ENCODE measurements at places on chromosomes 4 and X.

DNA sequence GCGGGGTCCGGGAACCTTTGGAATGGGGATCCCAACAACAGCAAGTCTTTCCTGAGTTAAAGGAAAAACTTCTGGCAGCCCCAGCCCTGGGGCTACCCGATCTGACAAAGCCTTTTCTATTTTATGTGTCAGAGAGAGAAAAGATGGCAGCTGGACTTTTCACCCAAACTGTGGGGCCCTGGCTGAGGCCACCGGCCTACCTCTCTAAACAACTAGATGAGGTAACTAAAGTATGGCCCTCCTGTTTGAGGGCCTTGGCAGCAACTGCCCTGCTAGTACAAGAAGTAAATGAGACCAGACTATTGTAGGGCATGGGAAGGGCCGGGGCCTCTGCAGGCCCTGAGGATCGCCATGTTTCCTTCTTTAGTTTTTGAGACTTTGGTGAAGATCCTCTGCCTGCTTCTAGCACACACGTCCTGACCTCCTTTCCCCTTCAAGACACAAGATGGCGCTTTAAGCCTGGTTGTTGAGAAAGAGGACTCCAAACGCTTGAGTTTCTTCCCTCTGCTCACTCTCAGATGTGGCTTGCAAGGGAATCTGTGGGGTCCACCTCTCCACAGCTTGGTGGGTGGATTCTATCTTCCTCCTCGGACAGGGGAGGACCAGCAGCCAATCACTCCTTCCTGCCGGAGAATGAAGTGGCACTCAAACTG lies 18.5 kb upstream of the DRD5 start:
- DNase-seq: no peak
- no peaks in the 10 kb centered on the region for H3K4me1 ChIP-seq
- H3K36me3 ChIP-seq: no peaks in the 10 kb centered on the region
- H3K27ac ChIP-seq: no peak overlapping the region

DNA sequence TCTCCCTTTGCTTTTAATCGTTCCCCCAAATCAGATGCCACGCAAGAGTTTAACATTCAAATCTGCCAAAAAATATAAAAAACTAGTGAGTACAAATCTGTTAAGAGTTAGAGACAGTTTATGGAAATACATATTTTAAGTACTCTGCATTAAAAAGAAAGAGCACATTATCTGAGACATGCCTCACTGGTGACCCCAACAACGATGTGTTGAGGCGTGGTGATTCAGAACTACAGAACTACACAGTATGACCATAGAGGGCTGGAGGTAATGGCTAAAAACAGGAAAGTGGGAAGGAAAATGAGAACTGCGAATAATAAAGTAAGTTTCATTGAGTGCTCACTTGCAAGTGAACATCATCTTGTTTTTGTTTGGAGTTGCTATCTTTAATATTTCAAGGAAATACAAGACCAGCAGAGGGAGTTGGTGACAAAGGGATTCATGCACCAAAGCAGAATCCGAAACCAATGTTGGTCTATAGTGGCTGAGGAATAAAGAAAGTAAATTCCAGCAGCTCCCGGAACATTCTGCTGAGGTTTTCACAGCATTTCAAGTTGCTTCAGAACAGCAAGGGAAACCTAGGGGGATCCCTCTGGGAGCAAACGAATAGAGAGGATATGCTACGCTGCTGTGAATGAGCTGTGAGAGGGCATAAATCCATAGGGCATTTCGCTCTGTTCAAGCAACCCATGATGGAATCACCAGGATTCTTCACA lies 92.2 kb downstream of the DCHS2 start:
- no peaks in the 10 kb centered on the region for H3K36me3 ChIP-seq
- no peaks in the 10 kb centered on the region for H3K4me1 ChIP-seq
- no peak overlapping the region for H3K4me3 ChIP-seq
- peaks cover 42% of the 10 kb centered on the region for H3K27me3 ChIP-seq
- DNase-seq: no peak

DNA sequence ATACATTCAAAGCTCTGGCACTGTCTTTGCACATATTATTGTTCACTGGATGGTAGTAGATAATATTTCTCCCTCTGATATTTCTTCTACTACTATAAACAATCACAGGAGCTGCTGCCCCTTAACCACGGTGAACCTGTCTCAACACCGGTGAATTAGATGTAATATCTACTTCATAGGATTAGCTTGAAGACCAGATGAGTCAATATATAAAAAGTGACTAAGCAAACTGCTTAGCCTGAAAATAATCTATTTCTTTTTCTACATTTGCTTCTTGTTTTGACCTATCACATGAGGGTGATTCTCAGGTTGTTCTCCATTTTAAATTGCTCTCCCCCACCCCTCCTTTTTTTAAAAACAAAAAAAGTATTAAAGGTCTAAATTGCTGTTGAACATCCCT lies 645.5 kb downstream of the ANKRD50 start:
- no peak for DNase-seq
- peaks cover 7% of the 10 kb centered on the region for H3K4me1 ChIP-seq
- H3K27ac ChIP-seq: peak overlapping the region; percentile 24
- H3K4me3 ChIP-seq: no peak overlapping the region
- H3K27me3 ChIP-seq: no peaks in the 10 kb centered on the region
- peaks cover 14% of the 10 kb centered on the region for H3K36me3 ChIP-seq

DNA sequence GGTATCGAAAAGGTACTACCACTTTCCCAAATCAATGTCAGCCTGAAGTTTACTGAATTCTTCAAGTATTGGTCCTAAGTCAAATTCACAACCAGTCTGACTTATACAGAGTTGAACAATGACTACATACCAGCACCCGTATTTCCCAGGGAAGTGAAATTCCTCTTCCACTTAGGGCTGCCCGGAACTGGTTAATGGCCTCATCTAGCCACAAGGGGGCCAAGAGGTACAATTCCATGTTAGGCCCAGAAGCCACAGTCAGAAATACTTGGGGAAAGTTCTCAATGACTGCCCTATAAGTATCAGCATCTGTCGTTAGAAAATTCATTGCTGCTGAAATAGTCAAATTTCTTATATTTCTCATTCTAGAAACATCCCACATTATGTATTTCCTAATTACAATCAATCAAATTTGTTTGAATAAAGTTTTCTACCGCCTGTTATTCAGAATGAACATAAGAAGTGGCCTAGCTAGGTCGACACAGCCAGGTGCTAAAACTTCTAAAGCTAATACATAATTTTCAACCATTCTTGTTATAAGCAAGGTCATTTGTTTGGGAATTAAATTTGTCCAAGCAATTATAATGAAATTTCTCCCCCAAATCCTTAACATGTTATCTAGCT lies 5.6 kb upstream of the PCDH7 start:
- H3K4me1 ChIP-seq: peaks cover 12% of the 10 kb centered on the region
- no peak overlapping the region for H3K4me3 ChIP-seq
- no peak for DNase-seq
- H3K36me3 ChIP-seq: peaks cover 8% of the 10 kb centered on the region
- no peaks in the 10 kb centered on the region for H3K27me3 ChIP-seq
- no peak overlapping the region for H3K27ac ChIP-seq

- DNase-seq: no peak
- H3K4me1 ChIP-seq: no peaks in the 10 kb centered on the region
- no peak overlapping the region for H3K27ac ChIP-seq
- H3K4me3 ChIP-seq: no peak overlapping the region
- peaks cover 6% of the 10 kb centered on the region for H3K27me3 ChIP-seq
Observed at GRCh38 chrX:113001836-113002235, 161.2 kb upstream of the AMOT start.

DNA sequence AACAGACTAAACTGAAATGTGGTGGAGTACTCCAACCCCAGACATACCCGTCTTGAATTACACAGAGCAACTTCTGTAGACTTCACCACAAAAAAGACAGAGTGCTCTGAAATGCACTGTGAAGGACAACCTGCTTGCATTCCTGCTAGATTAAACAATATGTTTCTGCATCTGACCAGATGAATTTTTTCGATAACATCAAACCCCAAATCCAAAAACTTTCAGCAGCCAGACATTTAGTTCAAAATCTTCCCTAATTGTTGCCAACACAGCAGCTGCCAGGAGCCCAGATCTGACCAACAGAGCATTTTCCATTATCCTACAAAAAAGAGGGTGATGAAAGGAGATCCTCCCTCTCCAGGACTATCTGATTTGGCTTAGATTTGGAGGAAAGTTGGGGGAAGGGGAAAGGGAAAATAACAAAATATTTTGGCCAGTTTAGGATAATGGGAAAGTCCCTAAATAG lies 356.5 kb downstream of the PDGFC start:
- H3K4me1 ChIP-seq: peaks cover 39% of the 10 kb centered on the region
- peaks cover 3% of the 10 kb centered on the region for H3K36me3 ChIP-seq
- H3K27ac ChIP-seq: peak overlapping the region; percentile 86
- no peaks in the 10 kb centered on the region for H3K27me3 ChIP-seq
- DNase-seq: no peak

DNA sequence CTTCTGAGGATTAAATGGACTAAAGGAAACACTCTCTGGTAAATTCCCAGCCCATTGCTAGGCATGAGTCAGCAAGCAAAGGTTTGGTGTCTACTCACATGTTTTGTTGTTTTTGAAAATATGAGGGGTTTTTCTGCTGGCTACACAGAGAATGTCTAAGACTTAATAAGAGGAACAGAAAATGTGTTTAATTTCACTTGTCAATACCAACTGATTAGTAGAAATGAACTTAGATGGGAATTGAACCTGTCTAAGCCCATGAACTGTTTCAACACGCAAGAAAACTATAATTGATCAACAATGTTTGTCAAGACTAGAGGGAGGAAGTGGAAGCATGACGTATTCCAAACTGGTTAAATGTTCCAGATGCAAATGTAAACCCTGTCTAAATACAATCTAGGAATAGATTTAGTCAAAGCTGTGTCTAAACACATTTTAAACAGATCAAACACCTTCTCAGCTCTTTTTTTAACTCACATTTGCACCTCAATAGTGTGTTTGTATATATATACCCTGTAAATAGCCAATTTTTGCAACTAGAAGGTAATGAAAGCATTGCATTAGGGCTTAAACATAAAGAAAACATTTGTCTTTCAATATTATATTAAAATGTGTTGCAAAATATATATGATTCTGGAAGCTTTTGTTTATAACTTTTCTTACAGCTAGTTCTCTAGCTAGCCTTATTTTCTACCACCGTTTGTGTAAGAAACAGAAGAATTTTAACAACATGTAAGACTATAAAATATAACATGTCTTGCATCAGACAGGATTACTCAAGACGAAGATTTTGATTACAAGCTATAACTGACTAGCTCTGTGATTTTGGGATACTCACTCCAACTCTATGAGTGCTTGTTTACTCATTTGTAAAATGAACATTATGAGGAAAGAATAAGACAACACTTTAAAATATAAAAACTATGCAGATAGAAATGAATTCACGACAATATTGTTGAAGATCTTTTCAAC lies 607.8 kb downstream of the FSTL5 start:
- no peaks in the 10 kb centered on the region for H3K27me3 ChIP-seq
- no peak overlapping the region for H3K4me3 ChIP-seq
- peak overlapping the region; percentile 24 for H3K27ac ChIP-seq
- H3K4me1 ChIP-seq: peaks cover 20% of the 10 kb centered on the region
- no peaks in the 10 kb centered on the region for H3K36me3 ChIP-seq
- DNase-seq: no peak

DNA sequence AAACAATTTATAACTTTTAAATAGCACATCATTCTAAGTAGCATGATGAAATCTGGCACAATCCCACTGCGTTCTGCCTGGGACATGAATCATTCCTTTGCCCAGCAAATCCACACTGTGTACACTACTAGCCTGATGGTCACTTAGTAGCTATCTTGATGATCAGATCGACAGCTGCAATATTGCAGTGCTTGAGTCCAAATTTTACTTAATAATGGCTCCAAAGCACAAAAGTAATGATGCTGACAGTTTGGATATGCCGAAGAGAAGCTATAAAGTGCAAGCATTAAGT lies 86.6 kb upstream of the NPNT start:
- DNase-seq: no peak
- H3K27me3 ChIP-seq: no peaks in the 10 kb centered on the region
- H3K27ac ChIP-seq: peak overlapping the region; percentile 96
- H3K4me1 ChIP-seq: peaks cover 46% of the 10 kb centered on the region

DNA sequence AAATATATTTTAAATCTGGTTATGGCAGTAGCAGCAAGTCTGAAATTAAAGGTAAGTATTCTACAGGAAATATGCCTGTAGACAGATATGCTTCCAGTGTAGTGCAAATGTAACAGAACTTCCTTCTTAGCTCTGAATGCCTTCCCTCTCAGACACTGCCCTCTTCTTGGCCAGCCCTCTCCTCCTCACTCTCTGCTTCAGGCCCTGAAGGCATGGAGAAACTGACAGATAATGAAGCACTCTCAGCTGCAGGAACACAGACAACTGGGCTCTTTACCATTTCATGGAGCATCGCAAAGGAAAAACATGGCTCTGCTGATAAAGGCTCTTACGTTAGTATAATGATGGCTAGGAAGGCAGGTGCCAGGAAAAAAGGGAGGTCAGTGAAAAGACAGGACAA lies 431.5 kb upstream of the RASGEF1B start:
- no peak overlapping the region for H3K4me3 ChIP-seq
- H3K4me1 ChIP-seq: no peaks in the 10 kb centered on the region
- H3K27ac ChIP-seq: no peak overlapping the region
- H3K36me3 ChIP-seq: no peaks in the 10 kb centered on the region
- peaks cover 9% of the 10 kb centered on the region for H3K27me3 ChIP-seq
- DNase-seq: no peak

GRCh38 chr4:144288011-144288903 lies 147.7 kb upstream of the GYPA start:
- peaks cover 30% of the 10 kb centered on the region for H3K4me1 ChIP-seq
- no peak for DNase-seq
- H3K27me3 ChIP-seq: no peaks in the 10 kb centered on the region
- H3K36me3 ChIP-seq: peaks cover 3% of the 10 kb centered on the region
- no peak overlapping the region for H3K27ac ChIP-seq

DNA sequence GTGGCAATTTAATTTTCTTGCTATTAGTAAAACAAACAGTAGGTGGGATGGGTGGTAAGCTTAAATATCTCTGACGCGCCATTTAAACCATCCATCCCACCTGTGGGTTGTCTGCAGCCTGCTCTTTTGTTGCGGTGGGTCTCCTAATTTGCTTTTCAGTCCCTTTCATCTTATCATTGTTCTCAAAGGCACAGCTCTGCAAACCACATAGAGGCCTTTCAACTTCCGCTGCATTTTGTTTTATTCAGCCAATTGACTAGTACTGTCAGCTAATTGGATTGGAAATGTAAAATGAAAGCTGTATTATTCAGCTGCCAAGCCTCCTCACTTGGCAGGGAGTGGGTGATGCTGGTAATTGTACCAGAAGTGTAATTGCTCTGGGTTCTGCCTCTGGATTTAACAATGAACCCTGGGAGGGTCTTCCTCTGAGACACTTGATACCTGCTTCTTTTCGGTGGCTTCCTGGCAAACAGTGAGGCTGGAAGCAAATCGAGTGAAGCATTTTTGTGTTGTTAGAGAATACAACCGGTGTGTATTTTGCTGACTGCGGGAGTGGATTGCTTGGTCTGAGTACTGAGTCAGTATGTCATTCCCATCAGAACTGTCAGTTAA lies 165.6 kb downstream of the FRAS1 start:
- no peak overlapping the region for H3K27ac ChIP-seq
- no peaks in the 10 kb centered on the region for H3K27me3 ChIP-seq
- H3K36me3 ChIP-seq: peaks cover 7% of the 10 kb centered on the region
- no peak for DNase-seq
- H3K4me3 ChIP-seq: no peak overlapping the region

Data from chondrocyte (in vitro differentiated cells).